Cerebellar nuclear complex (tissue), 1 donor: ENCODE measurements at places on chromosomes 11 and 22.
A peak's percentile ranks its signal among the peaks of the same experiment; 100 is the strongest.

DNA sequence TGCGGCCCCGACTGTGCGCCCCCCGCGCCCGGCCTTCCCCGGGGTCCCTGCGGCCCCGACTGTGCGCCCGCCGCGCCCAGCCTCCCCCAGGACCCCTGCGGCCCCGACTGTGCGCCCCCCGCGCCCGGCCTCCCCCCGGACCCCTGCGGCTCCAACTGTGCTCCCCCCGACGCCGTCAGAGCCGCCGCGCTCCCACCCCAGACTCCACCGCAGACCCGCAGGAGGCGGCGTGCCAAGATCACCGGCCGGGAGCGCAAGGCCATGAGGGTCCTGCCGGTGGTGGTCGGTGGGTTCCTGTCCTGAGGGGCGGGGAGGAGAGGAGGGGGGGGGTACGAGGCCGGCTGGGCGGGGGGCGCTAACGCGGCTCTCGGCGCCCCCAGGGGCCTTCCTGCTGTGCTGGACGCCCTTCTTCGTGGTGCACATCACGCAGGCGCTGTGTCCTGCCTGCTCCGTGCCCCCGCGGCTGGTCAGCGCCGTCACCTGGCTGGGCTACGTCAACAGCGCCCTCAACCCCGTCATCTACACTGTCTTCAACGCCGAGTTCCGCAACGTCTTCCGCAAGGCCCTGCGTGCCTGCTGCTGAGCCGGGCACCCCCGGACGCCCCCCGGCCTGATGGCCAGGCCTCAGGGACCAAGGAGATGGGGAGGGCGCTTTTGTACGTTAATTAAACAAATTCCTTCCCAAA lies 3.1 kb downstream of the DRD4 start:
- no peak for DNase-seq

DNA sequence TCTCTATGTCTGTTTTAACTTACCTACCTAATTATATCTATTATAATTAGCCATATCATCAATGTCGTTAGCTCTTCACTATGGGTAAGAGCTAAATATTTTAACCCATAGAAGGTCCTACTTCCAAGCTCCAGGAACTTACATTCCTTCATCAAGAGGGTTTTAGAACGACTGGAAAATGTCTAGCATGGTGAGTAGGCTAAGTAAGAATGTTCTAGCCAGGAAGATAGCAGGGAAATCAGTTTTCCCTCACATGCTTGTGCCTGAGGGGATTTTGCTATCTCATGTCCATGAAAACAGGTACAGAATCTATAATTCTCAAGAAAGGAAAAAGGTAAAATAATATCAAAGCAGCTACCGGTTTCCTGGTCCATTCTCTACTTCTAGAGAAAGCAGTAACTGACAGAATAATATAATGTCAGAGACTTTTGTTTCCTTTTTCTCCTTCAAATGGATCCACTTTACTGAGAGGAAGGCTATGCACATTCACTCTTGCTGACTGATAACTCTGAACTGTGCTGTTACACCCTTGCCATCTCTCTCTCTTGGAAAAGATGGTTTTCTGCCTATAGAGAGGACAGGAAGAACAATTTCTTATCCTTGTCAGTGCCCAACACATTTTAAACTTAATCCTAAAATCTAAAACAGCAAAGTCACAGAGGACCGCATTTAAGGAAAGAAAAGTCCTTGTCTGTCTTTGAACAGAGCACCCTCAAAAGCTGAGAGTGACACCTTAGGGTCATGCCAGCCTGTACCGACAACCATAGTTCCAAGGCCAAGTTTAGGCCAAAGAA lies 67.0 kb downstream of the MAML2 start:
- DNase-seq, result no peak

GRCh38 chr22:27867085-27867952 lies 51.7 kb downstream of the PITPNB start:
- no peak for DNase-seq

DNA sequence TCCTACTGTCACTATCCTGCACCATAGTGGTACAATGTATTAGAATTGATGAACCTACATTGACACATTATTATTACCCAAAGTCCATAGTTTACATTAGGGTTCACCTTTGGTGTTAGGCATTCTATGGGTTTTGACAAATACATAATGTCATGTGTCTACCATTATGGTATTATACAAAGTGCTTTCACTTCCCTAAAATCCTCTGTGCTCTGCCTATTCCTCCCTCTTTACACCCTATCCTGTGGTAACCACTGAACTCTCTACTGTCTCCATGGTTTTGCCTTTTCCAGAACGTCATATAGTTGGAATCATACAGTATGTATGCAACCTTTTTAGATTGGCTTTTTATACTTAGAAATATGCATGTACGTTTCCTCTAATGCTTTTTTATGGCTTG lies 51.5 kb downstream of the CCDC15 start:
- DNase-seq, result no peak

- no peak for DNase-seq
Observed at GRCh38 chr11:109972181-109972715, 120.9 kb upstream of the ZC3H12C start.

GRCh38 chr11:14539982-14540421 lies 19.8 kb upstream of the PSMA1 start:
- DNase-seq, result peak; percentile 52

DNA sequence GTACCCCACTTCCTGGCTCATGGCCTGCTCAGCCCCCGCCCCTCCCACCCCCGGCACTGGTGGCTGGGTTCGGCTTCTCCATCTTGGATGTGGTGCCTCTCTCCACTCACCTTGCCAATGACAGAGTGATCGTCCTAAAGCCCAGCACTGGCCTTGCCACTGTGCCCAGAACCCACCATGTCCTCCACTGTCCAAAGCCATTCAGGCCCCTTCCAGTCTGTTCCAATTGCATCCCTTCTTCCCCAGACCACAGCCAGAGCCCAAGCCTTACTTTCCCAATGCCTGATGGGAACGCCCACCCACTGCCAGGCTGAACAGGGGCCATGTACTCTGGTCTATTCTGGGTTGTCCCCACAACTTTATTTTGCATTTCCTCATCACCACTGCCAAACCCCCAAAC lies 625.8 kb upstream of the B3GAT1 start:
- no peak for DNase-seq

DNA sequence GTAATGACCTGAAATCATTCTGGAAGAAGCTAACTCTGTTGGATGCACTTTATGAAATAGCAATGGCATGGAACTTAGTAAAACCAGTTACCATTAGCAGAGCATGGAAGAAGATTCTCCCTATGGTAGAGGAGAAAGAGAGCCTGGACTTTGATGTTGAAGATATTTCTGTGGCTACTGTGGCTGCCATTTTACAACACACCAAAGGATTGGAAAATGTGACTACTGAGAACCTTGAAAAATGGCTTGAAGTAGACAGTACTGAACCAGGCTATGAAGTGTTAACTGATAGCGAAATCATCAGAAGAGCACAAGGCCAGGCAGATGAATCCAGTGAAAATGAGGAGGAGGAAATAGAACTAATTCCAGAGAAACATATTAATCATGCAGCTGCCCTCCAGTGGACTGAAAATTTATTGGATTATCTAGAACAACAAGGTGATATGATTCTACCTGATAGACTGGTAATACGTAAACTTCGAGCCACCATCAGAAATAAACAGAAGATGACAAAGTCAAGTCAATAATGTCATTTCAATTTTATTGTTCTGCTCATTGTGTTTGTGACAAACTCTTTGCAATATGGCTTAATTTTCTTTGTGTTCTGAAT lies 2.0 kb downstream of the JRKL start:
- no peak for DNase-seq

GRCh38 chr11:61983419-61983818 lies 16.0 kb upstream of the FTH1 start:
- no peak for DNase-seq

- no peak for DNase-seq
Observed at GRCh38 chr22:44090571-44090905, 66.4 kb downstream of the PARVB start.

- DNase-seq, result no peak
Observed at GRCh38 chr11:46901156-46901555, 17.2 kb downstream of the LRP4 start.

DNA sequence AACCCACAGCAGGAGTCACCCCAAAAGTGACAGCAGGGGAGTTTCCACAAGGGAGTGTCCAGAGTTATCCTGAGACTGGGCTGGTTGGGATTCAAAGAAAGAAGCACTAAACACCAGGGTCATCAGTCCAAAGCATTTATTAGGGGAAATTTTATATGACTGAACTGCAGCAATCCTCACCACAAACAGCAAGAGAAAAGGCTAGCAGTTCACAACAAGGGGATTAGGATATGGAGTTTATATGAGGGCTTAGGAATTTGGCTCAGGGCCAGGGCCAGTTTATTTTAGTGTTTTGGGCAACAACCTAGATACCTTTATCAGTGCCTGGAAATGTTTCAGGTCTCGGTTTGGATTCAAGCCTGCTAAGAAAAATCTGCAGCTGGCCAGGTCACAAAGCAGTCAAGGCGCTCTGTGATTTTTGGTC lies 4.6 kb upstream of the TMEM126A start:
- DNase-seq, result no peak

DNA sequence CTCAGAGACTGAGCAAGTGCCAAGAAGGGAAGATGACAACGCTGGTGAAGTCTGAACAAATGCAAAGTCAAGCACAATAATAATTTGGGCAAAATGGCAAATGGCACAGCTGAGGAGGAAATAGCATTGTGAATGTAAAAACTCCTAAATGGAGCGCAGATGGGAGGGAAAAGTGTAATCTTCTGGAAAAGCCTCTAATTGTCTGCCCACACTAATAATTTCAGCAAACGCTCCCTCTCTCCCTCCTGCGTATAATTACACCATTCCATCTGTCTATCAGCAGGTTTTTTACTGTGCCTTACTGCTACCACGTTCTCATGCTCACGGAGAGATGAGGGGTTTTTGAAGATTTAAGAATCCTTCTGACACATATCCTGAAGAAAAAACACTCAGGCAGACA lies 302.6 kb downstream of the KIRREL3 start:
- peak; percentile 13 for DNase-seq

GRCh38 chr11:42812960-42813359 lies 498.8 kb upstream of the API5 start:
- no peak for DNase-seq

- DNase-seq, result no peak
Observed at GRCh38 chr11:119396835-119397234, 15.3 kb upstream of the USP2 start.

DNA sequence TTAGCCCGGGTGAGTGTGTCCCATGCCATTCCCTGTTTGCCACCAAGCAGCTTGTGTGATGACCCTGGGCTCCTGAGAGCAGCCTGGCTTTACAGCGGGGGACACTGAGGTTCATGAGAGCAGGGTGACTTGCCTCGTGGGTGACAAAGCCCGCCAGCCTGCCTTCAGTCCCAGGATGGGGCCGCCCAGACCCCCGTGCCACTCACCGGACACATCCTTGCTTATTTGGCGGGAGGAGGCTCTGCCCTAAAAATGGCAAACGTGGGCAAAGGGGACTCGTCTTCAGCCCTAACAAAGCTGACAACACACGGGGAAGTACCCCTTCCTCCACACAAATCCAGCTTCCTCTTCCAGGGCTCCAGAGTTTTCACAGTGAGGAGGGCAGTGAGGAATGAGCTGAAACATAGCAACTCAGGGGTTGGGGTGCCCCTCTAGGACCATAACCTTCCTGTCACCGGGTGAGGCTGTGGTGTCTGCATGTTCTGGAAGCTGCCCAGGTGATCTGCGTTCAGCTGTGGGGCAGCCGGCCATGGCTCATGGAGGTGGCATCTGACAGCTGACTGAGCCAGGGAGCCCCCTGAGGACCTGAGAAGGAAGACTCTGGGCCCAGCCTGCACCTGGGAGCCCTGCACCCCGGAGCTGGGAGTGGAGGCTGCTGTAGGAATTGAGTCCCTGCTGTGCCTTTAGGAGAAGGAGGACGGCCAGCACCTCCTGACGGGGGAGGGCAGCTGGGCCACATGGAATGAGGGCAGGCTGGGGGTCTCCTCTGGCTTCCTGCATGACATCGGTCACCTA lies 16.7 kb downstream of the RIBC2 start:
- no peak for DNase-seq

DNA sequence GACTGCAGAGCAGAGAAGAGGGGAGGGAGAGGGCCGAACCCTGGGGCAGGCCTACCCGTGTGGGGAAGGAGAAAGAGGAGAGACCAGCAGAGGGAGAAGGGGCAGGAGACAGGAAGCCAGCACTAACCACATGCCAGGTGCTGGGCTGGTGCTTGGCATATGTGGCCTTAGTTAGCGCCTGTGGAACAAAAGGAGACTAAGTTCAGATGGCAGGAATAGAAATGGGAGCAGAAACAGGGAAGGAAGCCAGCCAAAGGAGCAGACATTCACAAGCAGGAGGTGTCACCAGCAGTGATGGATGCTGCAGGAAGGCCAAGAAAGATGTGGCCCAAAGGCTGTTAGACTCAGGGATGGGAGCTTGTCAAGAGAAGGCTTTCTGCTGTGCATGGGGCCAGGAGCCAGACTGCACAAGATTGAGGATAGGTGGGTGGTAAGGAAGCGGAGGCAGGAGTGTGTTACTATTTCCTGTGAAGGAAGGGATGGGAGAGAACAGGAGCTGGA lies 26.7 kb downstream of the TREH start:
- DNase-seq, result peak; percentile 72

DNA sequence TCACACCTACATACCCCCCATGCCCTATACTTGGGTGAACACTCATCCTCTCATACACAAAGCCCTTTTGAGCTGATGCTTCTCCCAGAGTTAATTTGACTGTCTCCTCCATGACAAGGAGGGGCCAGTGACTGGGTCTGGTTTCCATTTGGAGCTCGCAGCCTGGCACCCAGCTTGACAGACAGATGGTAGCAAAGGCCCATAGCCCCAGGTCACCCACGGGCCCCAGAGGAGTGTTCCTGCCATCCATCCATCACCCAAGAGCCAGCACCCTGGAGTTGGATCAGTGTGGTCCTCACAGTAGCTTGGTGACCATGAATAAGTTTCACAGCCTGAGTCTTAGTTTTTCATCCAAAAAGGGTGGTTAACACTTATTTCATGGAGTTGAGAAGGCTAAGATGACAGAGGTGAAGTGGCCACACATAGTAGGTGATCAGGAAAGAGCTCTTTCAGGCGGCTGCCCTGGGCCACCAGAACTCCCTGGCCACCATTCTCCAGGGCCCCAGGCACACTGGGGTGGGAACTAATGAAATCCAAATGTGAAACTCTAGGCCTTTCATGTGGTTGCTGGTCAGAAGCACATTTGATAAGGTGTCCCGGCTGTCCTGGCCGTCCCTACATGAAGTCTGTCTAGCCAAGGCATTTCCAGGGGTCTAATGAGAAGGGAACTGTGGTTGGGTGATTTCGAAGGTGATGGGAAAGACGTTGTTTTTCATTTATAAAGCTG lies 42.4 kb downstream of the LIF start:
- no peak for DNase-seq

DNA sequence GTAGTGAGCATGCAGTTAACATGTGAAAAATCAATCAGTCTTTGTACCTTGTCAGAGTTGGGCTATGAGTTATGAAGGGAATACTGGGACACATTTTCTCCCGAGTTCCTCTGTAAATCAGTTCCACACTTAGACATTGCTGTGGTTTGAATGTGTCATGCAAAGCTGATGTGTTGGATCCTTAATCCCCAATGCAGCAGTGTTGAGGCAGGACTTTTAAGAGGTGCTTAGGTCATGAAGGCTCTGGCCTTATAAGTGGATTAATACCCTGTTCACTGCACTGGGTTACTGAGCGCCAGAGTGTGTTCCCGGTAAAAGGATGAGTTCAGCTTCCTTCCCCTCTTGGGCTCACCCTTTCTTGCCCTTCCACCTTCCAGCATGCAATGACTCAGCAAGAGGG lies 742.1 kb upstream of the TENM4 start:
- no peak for DNase-seq

GRCh38 chr11:113072237-113072858 lies 111.1 kb downstream of the NCAM1 start:
- DNase-seq, result no peak
